Activated CD4-positive, CD25-positive, alpha-beta regulatory T cell treated with anti-CD3 and anti-CD28 coated beads, Interleukin-2, amount 50 U/mL, for 16 hours (primary cell): ENCODE measurements at places on chromosomes 16 and 17.

GRCh38 chr17:9839433-9839832 lies 13.7 kb downstream of the GLP2R start:
- no peak for DNase-seq

DNA sequence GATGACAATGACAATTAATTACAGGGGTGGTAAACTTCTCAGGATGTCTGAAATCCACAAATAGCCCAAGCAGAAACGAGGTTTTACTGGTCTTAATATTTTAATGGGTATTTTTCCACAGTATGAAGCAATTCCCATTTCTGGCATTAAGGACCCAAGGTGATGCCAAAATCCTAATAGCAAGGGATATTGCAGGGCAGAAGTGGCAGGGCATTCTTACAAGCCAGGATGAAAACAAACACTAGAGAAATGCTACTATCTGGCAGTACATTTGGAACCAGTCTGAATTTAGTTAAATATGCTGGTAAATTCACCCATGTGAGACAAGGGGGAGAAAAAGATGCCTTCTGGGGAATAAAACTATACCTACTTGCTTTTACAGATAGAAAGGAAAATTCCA lies 45.2 kb downstream of the RND2 start:
- no peak for DNase-seq

DNA sequence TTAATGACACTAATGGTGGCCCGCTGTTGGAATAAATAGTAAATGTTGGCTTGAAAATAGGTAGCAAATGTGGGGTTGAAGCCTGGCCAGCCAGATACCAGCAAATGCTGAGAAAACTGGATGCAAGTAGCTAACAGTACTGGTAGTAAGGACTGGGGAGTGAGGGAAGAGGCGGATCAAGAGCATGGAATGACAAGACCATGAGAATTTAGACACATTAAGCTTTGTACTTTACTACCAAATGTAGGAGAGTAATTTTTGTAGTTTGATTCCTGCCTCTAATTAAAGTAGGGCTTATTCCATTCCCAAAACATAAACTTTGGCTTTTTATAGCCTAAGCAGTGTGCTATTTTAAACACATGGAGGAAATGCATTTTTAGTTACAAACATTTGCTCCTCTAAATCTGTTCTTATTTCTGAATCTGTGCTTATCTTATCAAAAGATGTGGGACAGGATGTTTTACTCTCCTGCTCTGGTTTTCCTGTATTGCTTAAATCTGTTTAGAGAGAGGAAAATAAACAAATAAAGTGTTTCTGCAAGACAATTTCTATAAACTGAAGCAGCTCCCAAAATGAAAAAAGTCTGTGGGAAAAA lies 44.1 kb downstream of the CFDP1 start:
- no peak for DNase-seq

GRCh38 chr17:72064606-72065193 lies 56.1 kb upstream of the SOX9 start:
- DNase-seq = no peak

DNA sequence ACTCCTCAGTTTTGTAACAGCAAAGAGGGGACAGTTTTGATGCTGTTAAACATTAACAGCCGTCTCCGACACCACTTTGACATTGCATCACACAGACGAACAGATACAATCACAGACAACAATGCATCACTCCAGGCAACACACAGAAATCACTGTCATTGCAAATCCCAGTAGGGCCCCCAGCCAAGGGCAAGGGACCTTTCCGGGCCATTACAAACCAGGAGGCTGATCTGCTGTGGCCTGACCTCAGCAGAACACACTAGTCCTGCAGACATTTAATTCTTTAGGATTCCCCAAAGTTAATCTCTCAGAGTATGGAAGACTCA lies 136.2 kb upstream of the RCVRN start:
- DNase-seq = no peak

- DNase-seq = no peak
Observed at GRCh38 chr16:12685806-12686205, 117.9 kb downstream of the CPPED1 start.

DNA sequence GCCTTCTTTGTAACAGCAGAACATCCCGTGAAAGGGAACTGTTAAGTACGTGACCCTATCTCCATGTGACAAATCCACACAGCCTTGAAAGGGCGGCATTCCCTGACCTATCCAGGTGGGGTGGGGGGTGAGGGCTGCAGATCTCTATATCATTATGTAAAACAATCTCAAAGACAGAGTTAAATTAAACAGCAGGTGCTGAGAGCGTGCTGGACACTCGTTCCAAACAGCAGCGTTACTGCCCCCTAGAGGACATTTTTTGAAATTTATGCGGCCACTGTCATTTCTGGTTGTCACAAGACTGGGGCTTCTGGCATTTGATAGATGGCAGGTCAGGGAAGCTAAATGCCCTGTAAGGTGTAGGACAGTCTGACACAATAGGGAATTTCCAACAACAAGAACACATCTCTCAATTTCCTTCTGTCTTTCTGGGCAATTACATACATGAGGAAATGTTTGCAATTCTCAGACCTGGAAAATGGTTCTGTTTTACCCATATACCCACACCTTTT lies 6.7 kb upstream of the SLC25A39 start:
- peak; percentile 47 for DNase-seq

- no peak for DNase-seq
Observed at GRCh38 chr16:78217276-78217675, 117.8 kb downstream of the WWOX start.

GRCh38 chr17:8489841-8490240 lies 54.2 kb downstream of the NDEL1 start:
- DNase-seq = no peak

GRCh38 chr17:6775871-6776405 lies at the start of gene FBXO39:
FBXO39 (plus strand) TSS chr17:6776215; CDS start chr17:6779869, 3,654 bp downstream.
- no peak for DNase-seq

GRCh38 chr16:77500286-77500598 lies 65.4 kb upstream of the ADAMTS18 start:
- no peak for DNase-seq

- no peak for DNase-seq
Observed at GRCh38 chr17:8019166-8019565, 16.8 kb downstream of the GUCY2D start.

DNA sequence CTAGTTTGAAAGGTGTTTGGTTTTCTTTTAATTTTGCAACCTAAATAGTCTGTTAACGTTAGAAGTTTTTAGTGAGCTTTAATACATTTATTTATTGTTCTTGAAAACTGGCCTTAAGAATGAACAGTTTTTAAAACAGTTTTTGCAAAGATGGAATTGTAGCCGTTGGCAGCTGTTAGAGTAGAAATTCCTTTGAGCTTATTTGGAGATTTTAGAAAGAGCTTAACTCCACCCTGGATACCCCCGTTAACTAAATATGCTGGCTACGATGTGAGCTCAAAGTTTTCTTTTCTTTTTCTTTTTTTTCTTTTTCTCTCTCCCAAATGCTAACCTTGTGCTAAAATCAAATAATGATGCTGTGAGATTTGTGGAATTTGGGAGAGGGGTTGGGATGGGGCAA lies 75.2 kb downstream of the COX10 start:
- no peak for DNase-seq

DNA sequence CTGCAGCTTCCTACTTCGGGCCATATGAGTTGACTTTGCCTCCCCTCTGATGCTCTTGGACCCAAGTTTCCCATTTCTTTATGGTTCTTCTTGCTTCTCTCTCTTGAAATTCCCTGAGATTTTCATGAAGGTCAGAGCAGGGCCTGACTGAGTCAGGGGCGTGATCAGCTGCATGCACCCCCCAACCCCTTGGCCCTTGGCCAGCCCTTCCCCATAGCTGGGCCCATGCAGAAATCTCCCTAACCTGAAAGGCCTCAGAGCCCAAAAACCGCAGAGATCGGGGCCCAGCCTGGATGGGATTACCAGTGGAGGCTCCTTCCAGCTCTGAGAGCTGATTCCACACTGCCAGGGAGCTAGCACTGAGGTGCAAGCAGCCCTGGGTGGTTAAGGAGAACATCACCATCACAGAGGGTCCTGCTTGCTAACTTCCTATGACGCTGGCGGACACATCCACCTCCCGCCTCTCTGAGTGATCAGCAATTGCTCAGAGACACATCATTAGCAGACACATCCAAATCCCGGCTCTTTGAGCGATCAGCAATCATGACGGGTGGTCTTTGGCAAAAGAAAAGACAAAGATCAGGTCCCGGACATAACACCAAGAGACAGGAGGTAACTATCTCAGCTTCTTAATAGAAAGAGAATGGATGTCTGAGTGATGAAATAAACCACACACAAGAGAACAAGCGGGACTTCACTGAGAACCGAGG lies 161.5 kb downstream of the C16orf78 start:
- no peak for DNase-seq

DNA sequence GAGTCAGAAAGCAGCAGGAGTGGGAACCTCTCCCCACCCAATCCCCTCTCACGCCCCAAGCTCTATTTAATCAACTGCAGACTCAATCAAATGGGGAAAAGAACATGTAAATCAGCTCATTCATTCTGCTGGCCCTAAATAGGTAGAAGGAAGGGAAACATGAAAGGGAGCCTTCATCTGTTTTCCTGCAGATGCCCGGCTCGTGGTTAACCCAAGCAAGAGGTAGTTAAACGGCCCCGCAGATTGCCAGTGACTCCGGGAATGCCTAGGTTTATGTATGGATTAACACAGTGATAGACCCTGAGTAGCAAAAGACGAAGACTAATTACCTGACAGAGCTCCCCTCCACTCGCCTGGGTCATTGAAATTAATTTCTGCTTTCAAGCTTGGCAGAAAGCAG lies 542.0 kb downstream of the WWOX start:
- DNase-seq = no peak

DNA sequence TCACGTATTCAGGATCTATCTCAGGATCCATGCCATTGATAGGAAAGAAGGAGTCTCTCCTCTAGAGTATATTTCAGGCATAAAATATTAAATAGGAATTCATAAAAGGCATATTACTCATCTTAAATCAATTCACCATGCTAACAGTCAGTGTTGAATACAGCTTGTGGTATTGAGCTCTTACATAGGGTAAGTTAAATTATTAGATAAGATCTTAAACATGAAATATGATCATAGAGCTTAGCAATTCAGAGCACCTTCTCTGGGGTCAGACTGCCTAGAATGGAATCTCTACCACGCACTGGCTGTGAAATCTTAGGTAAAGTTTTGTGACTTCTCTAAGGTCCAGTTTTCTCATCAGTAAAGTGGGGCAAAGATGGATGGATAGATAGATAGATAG lies 20.7 kb downstream of the MARCHF10 start:
- DNase-seq = no peak

GRCh38 chr16:77600555-77600954 lies 121.8 kb upstream of the NUDT7 start:
- DNase-seq = no peak

DNA sequence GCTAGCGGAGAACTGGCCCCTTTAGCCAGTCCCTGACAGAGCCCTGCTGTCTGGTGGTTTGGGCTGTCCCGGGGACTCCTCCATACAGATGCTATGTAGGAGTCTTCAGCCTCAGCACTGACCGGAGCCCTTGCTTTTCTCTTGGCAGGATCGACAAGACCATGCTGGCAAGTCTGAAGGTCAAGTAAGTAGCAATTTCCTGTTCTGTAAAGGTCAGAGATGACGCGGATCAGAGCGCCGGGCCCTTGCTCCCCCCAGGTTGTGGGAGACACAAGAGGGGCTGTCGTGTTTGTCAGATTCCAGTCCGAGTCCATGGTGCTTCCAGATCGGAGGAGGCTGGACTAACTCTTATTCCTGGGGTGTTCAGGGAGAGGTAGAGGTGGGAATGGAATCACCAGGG lies 4.1 kb downstream of the RAP1GAP2 start:
- no peak for DNase-seq

- DNase-seq = no peak
Observed at GRCh38 chr17:10192972-10193371, 5.4 kb downstream of the GAS7 start.

GRCh38 chr17:32636598-32637218 lies 149.9 kb downstream of the CDK5R1 start:
- no peak for DNase-seq

- DNase-seq = no peak
Observed at GRCh38 chr17:79629548-79630049, 18.7 kb upstream of the RBFOX3 start.

DNA sequence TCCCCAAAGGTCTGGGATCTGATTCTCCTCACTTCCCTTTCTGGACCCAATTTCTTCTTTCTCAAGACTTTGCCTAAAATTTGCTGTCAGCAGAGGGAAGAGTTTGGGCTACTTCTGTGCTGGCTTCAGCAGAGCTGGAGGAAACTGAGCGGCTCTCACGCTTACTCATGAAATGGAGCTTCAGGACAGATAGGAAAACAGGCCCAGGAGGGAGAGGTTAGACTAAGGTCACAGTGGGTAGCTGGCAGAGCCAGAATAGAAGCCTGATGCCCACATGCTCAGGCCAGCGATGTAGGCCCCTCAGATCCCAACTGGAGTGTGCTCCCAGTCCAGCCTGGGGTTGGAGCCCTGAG lies 593 bp downstream of the SLC38A7 start:
- DNase-seq = no peak

DNA sequence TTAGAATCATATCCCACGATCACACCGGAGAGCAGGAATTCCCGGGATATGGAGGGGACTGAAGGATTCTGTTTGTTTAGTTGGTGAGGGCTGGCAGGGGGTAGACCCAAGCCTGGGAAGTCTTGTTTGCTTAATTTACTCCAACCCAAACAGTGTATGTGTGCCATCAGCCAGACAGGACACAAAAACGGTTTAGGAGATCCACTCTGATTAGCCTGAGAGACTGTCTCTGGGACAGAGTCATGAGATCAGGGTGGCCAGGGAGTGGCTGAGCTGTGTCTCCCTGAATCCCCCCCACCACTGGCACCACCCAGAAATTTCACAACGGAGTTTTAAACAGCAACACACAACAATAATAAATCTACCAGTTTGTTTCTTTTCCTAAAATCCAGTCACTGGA lies 127.0 kb downstream of the RBFOX3 start:
- no peak for DNase-seq

- no peak for DNase-seq
Observed at GRCh38 chr16:53745086-53745485, 41.1 kb downstream of the FTO start.

DNA sequence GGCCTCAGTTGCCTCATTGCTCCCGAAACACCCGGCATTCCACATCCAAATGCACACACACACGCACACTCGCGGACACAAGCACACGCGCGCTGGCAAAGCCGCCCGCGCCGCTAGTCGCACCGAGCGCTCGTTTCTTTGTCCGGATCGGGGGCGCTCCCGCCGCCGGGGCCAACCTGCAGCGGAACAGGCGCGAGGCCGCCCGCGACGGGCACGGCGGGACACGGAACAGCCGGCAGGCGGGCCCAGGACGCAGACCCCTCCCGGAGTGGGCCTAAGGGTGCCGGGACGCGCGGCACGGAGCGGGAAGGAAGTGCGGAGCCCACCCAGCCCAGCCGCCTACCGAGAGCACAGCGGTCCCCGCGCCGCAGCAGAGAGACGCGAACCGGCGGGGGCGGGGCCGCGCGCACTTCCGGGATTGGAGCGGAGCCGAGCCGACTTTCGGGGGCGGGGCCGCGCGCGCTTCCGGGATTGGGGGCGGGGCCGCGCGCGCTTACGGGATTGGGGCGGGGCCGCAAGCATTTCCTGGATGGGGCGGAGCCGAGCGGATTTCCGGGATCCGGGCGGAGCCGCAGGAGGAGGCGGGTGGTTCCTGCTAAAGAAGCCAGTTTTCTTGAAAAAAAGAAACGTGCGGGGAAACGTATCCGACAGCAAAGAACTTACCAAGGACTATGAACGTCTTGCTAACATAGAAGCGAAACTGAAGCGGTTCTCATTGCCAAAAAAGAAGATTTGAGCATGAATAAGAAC lies at the start of gene CYBC1:
TSS of gene CYBC1 (minus strand) at position 396 of the 750 bp plus-strand sequence. CDS start 1,498 bp downstream, outside the sequence.
- peak; percentile 90 for DNase-seq

GRCh38 chr17:4463818-4464476 lies 30.2 kb downstream of the SPNS3 start:
- DNase-seq = no peak
